Astrocyte (in vitro differentiated cells and primary cell): ENCODE measurements at places on chromosomes 2 and 18. TPM values are rescaled to one million over a fixed set of nuclear protein-coding genes. Genes with fewer than 3 reads are reported as not detected.

DNA sequence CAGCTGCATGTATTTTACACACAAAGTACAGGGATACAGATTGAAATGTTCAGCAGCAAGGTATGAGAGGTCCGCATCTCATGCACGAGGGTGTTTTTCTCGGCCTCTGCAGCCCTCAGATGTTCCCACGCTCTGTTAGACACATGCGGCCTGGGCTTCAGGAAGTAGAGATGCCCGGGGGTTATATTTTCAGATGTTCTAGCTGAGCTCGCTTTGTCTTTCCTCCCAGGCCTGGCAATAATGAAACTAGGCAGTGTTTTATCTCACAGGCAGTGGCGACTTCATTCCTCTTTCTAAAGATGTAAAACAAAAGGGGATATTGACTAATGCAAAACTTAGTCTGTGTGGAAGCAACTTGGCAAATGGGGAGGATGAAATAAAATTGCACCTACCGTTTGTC lies 190.7 kb downstream of the GBX2 start:
- no peak for DNase-seq

GRCh38 chr2:239506101-239506857 lies 105.5 kb upstream of the HDAC4 start:
- DNase-seq: no peak

DNA sequence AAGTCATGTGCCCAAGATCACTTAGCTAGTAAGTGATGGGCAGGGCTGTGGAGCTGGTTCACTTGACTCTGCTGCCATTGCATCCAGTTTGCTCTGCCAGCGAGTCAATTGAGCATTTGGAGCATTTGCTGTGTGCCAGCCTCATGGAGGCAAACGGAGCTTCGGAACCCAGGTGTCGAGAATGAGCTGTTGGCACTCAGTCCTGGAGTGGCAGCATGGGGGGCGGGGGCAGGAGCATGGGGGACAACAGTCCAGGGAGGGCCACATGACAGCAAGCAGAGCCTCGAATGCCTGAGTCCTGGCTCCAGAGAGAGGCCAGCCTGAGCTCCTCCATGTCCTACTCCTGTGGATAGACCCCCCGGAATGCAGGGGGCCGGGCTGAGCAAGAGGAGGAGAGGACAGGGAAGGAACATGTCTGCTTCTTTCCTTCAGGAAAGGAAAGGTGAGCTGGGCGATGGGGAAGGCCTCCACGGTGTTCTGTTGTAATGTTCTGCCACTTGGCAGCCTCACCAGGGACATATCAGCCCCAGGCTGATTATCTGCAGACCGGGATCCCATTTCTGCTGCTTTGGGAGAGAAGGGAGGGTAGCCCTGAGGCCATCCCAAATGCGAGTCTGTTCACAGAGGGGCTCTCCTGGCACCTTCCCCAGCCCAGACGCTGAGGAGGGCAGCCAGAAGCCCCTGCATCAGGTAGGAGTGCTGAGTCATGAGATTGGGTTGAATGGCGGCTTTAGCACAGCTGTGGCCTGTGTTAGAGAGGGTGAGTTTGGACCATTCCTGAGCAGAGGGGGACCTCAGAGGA lies 59.6 kb downstream of the HPCAL1 start:
- DNase-seq: no peak

The SEPTIN10 gene
- total RNA-seq: 76.3 and 90.8 TPM in 2 replicates

DNA sequence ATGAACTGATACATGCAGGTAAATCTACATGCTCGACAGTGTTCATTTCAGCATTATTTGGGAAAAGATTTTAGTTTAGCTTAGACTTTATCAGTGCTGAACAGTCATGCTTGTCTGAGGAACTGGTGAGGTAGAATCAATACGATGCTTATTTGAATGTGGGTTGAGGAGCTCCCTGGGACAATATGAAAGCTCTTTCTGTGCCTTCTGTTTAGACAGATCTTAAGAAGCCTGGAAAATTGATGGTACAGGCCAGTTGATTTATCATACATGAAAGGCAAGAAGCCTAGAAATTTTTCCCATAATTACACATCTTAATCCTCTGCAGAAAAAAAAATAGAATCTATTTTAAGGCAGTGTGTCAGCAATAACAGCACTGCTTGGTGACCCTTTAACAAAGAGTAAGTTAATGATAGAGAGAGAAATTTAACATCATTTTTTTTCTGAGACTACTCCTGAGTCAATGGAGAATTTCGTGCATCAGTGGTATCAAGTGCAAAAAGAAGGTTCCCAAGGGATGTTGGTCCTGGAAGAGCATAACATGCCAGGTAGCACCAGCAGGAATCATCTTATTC lies 252.2 kb upstream of the CDH20 start:
- DNase-seq: no peak

The RGPD3 gene
- total RNA-seq: 0.10 and 0.16 TPM in 2 replicates

The KCNF1 gene
- total RNA-seq: 0.19 and 1.6 TPM in 2 replicates

- no peak for DNase-seq
Measured at GRCh38 chr2:51505533-51505932, 473.6 kb upstream of the NRXN1 start.

DNA sequence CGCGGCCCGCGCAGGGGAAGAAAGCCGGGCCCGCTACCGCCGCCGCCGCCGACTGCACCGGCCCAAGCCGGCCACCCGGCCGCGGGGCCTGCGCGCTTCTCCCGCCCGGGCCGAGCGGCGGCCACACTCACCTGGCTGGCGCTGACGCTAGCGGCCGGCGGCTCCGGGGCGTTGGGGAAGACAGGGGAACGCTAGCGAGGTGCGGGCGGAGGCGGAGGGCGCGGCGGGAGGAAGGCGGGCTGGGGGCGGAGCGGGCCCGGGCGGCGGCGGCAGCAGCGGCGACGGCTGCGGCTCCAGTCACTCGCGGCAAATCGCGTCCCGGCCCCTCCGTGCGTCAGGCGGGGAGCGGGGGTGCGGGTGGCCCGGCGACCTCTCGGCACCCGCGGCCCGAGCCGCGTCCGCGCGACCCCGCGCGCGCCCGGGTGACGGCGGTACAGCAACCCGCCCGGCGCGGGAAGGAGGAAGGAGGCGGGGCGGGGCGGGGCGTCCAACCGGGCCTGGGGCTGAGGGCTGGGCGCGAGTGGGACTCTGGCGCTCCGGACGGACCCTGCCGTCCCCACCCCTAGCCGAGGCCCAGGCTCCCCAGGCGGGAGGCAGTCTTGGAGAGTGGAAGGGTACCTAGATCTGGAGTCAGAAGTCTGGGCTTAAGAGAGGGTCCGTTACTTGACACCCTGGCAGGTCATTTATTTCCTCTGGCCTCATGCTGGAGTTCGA lies at the start of gene SESTD1:
SESTD1 (minus strand) TSS at position 465 of the 714 bp plus-strand sequence. CDS start 72,991 bp downstream, outside the sequence.
- DNase-seq: peak; percentile 3

The SFTPB gene
- not detected in 2 replicates for total RNA-seq

DNA sequence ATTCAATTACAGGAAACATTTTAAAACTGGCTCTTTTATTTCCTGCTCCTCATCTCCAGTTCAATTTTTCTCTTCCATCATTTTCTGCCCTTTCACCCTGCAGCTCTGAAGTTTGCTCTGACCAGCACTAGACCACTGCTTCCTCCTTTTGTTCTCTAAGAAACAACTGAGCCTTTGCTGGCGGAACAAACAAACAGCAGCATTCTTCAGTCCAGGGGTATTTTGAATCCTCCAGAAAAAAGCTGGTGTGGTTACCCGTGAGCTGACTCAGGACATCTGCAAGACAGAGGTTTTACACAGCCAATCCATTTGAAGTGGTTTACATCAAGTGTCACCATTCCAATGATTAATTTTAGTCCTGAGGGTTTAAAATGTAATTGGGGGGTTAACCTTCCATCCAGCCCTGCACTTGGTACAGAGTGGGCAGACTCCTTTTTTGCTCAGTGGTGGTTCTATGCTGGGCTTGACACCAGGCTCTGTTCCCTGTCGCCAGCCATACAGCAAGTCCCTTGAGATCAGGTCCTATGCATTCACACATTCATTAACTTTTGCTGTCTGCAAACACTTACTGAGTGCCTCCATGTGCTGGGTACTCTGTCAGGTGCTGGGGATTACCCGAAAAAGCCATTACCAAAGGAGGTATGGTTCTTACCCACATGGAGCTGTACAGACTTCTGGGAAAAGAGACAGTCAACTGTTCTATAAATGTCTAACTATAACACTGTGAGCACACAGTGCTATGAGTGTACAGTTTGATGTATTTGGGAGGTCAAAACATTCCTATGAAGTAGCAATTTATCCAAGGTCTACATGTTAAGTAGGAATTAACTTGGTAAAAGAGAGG lies 909.4 kb upstream of the GYPC start:
- DNase-seq: no peak

- no peak for DNase-seq
Measured at GRCh38 chr2:160394153-160394552, 99.5 kb downstream of the RBMS1 start.

GRCh38 chr2:159982842-159983785 lies 79.3 kb downstream of the PLA2R1 start:
- DNase-seq: peak; percentile 80

The TRABD2A gene
- 2.6 and 3.2 TPM in 2 replicates for total RNA-seq

The G6PC2 gene
- total RNA-seq: not detected in 2 replicates

GRCh38 chr2:131050896-131051295 lies 42.4 kb downstream of the FAM168B start:
- no peak for DNase-seq

The RGPD4 gene
- total RNA-seq: not detected in 2 replicates

DNA sequence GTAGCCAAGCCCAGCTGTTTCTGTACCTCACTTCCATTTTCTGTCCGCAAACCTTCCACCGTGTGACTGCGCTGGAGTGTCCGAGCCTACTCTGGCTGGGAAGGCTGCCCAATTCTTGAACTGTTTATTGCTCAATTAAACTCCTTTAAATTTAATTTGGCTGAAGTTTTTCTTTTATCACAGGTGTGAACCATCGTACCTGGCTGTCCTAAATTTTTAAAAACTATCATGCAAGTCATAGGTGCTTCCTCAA lies 6.2 kb upstream of the RNU2-63P start:
- DNase-seq: no peak

The SRD5A2 gene
- not detected in 2 replicates for total RNA-seq

GRCh38 chr2:191929288-191929687 lies 82.4 kb upstream of the CAVIN2 start:
- no peak for DNase-seq

The IL36A gene
- total RNA-seq: not detected in 2 replicates

The IL36B gene
- total RNA-seq: not detected in 2 replicates

GRCh38 chr18:38957736-38958135 lies 1392.1 kb upstream of the CELF4 start:
- no peak for DNase-seq

The SDC1 gene
- 74.3 and 92.7 TPM in 2 replicates for total RNA-seq

- DNase-seq: no peak
Measured at GRCh38 chr2:204272089-204272488, 273.2 kb upstream of the PARD3B start.
